CD4-positive, alpha-beta T cell treated with Interleukin-15 for 4 hours (primary cell): ENCODE measurements at places on chromosomes 1 and 21.

- DNase-seq: peak; percentile 56
Measured at GRCh38 chr1:179121159-179121938, 39.5 kb downstream of the TOR3A start.

DNA sequence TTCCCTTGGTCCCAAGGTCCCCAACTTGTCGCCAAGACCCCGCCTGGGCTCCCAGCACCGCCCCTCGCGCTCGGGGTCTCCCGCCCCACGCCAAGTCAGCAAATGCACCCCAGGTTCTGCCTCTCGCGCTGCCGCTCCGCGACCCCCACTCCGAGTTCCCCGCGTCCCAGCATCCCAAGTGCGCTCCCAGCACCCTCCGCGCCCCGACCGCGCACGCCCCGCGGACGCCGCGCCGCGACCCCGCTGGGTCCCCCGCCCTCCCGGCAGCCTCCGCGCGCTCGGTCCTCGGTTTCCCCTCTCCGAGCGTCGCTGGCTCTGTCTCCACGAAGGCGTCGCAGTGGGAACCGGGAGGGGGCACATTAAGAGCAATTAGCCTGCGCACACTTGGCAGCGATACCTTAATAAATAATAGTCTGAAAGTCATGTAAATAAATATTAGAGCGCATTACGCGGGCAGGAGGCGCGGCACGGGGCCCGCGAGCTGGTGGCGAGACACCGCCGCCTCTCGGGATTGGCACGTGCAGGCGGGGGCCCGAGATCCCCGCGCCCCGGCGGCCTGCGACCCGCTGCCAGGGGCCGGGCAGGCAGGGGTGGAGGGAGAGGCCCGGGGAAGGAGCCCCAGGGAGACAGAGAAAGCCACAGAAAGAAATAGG lies 75.9 kb downstream of the VWA5B1 start:
- no peak for DNase-seq

- DNase-seq: no peak
Measured at GRCh38 chr1:167238713-167239112, 18.0 kb downstream of the POU2F1 start.

GRCh38 chr1:47477595-47478080 lies 39.8 kb downstream of the FOXD2 start:
- DNase-seq: no peak

DNA sequence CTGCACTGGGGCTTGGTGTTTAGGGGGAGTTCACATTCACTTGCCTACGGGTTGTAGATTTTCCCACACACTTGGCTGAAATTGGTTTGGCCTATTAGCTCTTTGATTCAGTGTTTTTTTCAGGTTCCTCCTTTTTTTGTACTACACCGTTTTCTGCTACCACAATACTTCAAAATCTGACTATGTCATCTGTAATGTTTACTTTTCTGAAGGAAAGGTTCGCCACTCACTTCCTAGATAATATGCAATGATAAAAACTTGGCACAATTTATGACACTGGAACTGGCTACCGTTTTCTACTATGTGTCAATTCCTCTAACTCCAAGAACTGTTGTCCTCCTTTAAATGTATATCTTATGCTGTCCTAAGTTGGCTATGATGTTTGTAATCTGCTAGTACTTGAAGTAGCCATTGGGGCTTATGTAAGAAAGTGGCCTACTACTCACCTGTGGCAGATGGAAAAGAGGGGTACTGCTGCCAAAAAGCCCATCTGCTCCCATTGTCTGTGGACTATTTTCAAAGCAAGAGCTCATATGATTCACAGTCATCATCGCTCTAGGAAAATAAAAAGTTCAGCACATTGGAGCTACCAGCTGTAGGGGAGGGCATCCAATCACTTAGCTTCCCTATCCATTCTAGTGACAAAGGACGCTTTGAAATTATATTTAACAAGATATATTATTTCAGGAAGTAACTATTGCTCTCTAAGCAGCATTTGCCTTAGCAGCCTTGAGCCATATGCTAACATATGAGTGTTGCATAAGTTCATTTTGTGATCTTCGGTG lies 42.4 kb upstream of the BACH1 start:
- DNase-seq: no peak

GRCh38 chr1:156104065-156104810 lies 10.3 kb upstream of the LMNA start:
- peak; percentile 85 for DNase-seq

DNA sequence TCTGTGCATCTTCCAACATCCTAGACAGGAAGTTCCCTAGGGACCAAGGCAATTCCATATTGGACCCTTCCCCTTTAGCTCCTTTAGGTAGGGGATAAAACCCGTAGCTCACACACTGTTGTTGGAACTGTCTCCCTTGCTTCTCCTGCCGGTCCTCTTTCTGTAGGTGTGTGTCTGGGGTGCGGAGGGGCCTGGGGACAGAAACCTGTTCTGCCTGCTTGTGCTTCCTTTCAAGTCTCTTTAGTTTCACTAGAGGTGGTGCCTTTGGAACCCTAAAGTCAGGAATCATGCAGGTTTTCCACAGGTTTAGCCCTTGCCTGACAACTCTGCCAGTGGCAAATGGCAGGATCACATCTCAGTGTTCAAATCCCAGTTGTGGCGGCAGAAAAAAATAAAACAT lies 74.6 kb upstream of the PTGFRN start:
- no peak for DNase-seq

GRCh38 chr21:39924577-39925308 lies 57.5 kb downstream of the PCP4 start:
- DNase-seq: no peak

DNA sequence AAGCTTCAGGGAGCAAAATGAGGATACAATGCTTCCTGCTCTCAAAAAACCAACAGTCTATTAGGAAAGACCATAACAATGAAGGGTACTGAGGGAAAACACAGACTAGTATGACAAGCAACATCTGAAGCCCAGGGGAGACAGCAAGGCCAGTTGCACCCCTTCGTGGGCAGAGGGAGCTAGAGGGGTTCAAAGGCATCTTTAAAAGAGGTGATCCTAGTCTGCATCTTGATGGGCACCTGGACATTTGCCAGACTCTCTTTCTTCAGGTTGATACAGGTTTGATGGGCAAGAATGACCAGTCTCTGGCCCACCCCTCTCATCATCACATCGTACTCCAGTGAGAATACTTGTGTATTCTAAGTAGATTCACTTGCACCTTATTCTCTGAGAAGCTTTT lies 177.7 kb downstream of the VAV3 start:
- DNase-seq: peak; percentile 18

GRCh38 chr1:65055747-65056146 lies 89.4 kb upstream of the JAK1 start:
- no peak for DNase-seq

- DNase-seq: no peak
Measured at GRCh38 chr1:227791425-227792143, 23.9 kb upstream of the PRSS38 start.

DNA sequence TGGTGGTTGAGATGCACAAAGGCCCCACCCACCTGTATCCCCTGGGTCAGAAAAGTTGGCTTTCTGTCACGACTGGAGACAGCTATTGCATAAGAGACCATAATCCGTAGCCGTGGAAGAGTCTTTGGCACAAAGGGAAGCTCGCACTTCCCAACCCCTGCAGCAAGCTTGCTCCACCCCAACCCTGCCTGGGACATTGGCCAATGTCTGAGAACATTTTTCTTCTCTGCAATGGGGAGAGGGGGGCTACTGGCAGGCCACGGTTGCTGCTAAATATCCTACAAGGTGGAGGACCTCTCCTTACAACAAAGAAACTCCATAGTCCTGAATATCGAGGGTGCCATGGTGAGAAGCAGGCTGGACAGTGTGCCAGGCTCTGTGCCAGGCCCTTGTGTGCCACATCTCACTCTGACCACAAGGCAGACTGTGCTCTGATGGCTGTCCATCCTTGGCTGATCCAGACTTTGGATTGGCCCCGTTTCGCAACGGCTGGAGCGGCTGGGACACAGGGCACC lies 104.1 kb downstream of the CSMD2 start:
- DNase-seq: no peak

DNA sequence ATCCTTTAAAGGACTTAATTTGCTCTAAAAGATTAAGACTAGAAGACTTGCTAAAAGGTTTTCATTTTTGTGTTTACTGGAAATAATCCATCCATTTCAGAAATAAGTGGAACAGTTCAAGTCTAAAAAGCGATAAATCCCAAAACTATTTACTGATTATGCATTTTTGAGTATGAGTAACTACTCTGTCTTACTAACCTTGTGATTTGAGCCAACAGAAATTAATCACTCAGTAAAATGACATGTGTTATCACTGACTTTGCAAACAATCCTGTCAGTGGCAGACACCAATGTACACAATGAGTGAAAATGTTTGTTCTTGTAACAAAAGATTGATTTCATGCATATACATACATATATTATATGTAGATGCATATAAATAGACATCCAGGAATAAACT lies 218.0 kb downstream of the DENND1B start:
- DNase-seq: no peak

DNA sequence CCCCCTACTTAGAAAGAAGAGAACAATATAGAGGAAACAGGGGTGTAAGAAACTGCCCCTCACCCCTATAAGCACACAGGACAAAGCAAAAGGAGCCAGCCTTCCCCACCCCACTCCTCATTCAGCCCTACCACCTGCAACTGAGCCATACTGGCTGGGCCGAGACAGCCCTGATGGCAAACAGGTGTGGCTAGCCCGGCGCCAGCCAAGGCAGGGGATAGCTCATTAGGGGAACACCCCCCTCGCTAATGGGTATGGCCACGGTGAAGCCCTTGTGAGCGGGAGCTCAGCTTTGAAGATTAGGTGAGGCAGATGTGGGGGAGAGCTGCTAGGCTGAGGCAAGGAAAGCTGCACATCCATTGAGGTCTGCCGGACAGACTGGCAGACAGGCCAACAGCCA lies 65.5 kb downstream of the ERI3 start:
- DNase-seq: no peak

GRCh38 chr1:7390604-7391000 lies 380.5 kb upstream of the VAMP3 start:
- DNase-seq: no peak

DNA sequence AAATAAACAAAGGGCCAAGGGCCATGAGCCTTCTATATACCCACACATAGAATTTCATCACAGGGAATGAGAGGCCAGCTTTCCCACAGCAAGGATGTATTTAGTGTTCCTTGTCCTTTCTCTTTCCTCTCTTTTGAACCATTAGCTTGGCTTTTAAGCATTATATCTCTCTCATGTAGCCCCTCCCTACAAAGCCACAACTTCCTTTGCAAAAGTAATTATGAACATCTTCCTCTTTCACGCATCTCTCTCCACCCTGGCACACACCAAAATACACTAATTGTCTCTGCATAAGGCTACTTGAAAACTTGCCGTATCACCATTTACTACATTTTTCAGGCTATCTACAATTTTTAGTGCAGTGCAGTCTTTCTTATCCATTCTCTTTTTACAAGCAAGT lies 1.9 kb upstream of the AK5 start:
- no peak for DNase-seq

DNA sequence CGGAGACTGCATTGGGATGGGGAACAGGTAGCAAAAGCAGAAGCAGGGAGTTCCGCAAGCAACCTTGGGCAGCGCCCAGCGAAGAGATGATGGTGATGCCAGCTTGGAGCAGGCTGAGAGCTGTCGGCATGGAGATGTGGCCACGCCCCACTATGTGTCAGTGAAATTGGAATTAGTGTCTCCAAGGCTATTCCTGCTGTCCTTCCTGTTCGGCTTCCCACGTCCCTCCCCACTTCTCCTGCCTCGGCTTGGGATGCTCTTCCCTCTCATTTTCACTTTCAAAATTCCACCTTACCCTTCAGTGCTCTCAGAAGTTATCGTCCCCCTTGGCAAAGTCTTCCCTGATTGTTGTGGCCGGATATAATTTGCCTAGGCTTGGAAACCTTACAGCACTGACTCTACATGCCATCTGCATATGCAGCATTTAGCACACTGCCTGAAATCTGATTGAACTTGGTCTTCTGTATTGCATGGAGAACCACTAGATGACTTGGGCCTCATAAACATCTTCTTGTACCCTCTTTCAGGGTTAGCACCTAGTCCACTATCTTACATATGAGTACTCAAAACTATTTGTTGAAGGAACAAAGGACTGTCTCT lies 270.7 kb upstream of the RUNX1 start:
- DNase-seq: no peak

- DNase-seq: no peak
Measured at GRCh38 chr1:223216531-223217205, 73.6 kb upstream of the TLR5 start.

DNA sequence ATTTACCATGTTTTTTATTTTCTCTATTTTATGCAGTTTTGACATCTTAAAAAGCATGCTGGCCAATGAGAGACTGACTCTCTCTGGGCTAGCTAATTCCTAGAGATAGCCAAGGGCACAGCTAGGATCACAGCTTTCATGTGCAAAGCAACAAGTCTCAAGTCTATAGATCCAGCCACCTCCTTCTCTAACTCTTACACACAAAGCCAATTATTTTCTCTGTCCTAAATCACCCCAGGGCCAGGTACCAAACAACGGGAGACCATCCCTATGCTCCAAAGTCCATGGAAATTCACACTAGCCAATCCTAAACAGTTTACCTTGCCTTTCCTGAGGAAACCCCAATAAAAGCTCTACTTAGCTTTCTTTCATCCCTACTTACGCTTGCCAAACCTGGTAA lies 38.0 kb downstream of the ARHGAP29 start:
- no peak for DNase-seq

DNA sequence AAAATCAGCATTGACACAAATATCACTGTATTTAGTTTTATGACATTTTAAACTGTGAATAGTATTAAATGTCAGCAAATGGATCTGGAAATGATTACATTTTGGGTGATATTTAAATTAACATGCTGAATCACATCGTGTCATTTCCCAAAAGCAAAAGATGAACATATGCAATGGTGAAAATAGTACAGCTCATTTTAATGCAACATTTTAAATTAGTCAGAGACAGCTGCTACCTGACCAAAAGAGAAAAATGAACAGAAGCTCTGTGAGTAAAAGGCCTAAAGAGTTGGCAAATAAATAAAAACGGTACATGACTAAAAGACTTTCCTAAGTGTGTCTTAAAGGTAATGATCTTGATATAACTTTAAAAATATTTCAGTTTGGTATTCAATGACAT lies 86.0 kb upstream of the GNG4 start:
- no peak for DNase-seq

- DNase-seq: no peak
Measured at GRCh38 chr1:230320804-230321203, 105.3 kb downstream of the PGBD5 start.

DNA sequence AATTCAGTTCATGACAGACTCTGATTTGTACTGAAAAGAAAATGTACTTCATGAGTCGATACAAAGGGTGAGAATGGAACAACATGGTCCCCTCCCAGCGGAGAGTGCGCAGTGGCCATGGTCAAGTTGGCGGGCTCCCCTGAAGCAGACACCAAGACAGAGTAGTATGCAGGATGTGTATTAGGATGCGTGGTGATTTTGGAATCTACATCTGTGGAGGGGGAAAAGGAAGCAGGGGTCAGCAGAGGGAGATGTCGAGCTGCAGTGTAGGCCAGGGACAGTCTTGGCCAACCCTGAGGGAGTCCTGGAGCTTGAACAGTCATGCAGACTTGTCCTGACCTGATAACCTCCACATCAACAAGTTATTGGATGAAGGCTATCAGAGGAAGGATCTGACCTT lies 481.0 kb downstream of the OMA1 start:
- DNase-seq: no peak

GRCh38 chr1:117566556-117566955 lies 39.3 kb upstream of the TENT5C start:
- no peak for DNase-seq

- DNase-seq: peak; percentile 70
Measured at GRCh38 chr1:169680377-169681019, 30.9 kb downstream of the SELL start.
